ENCODE measurements at places on chromosomes 6 and 20.

GRCh38 chr6:126628125-126628524, 288.2 kb downstream of the CENPW start:
- DNase-seq, result no peak

- DNase-seq, result no peak
These were observed 101.1 kb upstream of the CDYL start for GRCh38 chr6:4675121-4675520.

DNA sequence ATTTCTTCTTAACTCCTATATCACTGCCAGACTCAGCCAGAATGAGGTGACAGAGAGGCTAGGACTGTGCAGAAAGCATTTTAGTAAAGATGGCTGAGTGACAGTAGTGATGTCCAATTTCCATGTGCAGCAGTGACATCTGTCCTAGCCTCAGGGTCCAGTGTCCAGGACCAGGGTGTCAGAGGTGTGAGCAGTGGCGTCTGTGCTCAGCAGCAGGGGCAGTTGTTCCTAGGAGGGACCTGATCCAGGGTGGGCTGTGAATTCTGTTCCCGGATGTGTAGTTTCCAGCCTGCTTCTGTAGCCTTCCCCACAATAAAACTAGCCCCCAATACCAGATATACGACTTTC, 6.0 kb downstream of the HLA-B start:
- no peak for DNase-seq

GRCh38 chr6:39493777-39494176, 171.3 kb upstream of the KCNK16 start:
- no peak for DNase-seq

- no peak for DNase-seq
These were observed 99.5 kb downstream of the FOXC1 start for GRCh38 chr6:1709234-1709641.

- no peak for DNase-seq
These were observed 19.6 kb downstream of the CYB5R4 start for GRCh38 chr6:83878902-83879644.

- DNase-seq, result no peak
These were observed 77.1 kb downstream of the CDYL start for GRCh38 chr6:4853349-4853748.

DNA sequence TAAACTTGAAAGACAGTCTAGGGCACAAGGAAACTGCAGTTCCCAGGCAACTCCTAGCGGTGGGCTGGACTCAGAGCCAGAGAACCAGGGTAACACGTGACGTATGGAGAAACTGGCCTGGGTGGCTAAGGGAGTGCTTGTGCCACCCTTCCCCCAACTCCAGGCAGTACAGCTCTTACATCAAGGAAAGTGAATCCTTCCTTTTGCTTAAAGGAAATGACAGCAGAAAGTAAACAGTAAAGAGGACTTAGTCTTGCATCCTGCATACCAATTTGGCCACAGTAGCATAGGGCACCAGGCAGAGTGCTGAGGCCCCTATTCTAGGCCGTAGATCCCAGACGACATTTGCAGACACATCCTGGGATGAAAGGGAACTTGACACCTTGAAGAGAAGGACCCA, 322.8 kb downstream of the CD109 start:
- DNase-seq, result no peak

GRCh38 chr6:127249621-127250020, 17.0 kb upstream of the RNF146 start:
- no peak for DNase-seq

DNA sequence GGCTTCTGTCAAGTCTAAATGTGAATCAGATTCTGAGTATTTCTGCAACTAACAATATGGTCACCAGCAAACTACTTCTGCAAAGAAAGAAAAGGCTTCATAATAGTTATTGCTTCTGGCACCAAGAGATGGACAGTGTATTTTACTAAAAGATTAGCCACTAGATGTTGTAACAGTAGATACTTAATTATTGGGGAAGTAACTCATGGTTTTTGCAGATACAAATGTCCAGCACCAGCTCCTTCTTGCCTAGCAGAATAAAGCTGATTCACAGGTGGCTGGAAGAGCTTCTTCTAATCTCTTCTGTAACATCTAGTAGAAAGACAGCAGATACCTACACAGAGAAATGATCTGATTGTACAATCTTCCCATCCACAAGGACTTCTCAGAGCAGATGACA, 21.2 kb downstream of the ATXN1 start:
- DNase-seq, result no peak

GRCh38 chr6:42791706-42792320, 10.0 kb downstream of the BICRAL start:
- no peak for DNase-seq

GRCh38 chr6:112281821-112282615, 27.7 kb upstream of the LAMA4 start:
- no peak for DNase-seq

GRCh38 chr6:71181565-71181964, 107.0 kb upstream of the OGFRL1 start:
- DNase-seq, result no peak

GRCh38 chr20:21677261-21677660, 28.2 kb upstream of the PAX1 start:
- no peak for DNase-seq

- DNase-seq, result no peak
These were observed 128.5 kb upstream of the CDYL start for GRCh38 chr6:4647414-4648365.
